ENCODE measurements at places on chromosomes 3 and 15. TPM values are rescaled to one million over a fixed set of nuclear protein-coding genes. Genes with fewer than 3 reads are reported as not detected.

WDR49 gene
- 0.40 TPM for total RNA-seq

CYP11A1 gene
- total RNA-seq, result not detected

IL17RC gene
- total RNA-seq, result 0.32 TPM

PRKCI gene
- 24.5 TPM for total RNA-seq

ATRIP gene
- 17.4 TPM for total RNA-seq
